GM23338 (cell line): ENCODE measurements at places on chromosomes 12 and 14. TPM values are rescaled to one million over a fixed set of nuclear protein-coding genes. Genes with fewer than 3 reads are reported as not detected.

Gene OVCH1
- not detected in 2 replicates for total RNA-seq

Gene EXOC3L4
- total RNA-seq = not detected in 2 replicates

Gene BMP4
- 3.9 and 5.0 TPM in 2 replicates for total RNA-seq

Gene RPGRIP1
- 0.93 and 1.6 TPM in 2 replicates for total RNA-seq

DNA sequence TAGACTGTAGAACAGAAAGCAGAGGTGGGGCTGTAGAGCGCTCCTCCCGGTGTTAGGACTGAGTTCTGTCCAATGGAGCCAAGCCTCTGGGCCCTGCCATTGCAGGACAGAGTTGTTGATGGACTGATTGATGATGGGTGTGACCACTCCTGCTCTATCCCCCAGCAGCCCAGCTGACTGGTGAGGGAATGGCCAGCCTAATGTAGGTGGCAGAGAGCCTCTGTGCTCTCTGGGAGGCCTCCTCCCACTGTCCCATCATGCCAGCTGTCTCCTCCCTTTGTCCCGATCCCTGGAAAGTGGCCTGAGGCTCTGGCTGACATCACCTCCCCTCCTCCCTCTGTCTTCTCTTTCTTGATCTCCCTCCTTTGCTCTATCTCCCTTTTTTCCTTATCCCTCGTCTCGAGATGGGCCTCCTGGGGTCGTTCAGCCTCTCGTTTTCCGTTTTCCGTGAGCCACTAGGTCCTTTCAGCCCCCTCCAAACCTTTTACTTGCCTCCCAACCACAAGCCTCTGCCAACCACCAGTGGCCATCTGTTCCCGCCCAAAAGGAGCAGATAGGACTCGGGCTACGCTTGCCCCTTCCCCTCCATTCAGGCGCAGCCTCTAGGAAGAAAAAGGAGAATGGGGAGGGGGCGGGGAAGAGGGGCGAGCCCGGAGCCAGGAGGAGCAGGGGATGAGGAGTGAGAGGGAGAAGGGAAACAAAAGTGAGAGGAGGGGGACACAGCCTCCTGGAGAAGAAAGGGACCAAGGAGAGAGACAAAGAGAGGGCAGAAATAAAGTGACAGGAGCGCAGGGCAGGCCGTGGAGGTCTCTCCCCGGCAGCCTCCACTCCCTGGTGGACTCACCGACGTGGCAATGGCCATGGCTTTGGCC, 572 bp downstream of the EFS start:
- peaks cover 37% of the 10 kb centered on the region for H3K27me3 ChIP-seq
- peak; percentile 79 for DNase-seq
- peak overlapping the region; percentile 87 for H3K4me3 ChIP-seq
- peaks cover 30% of the 10 kb centered on the region for H3K4me1 ChIP-seq
- 0 out of 2 replicates have a peak overlapping the region, but pooled peaks have one; percentile 70 for H3K27ac ChIP-seq
- no peaks in the 10 kb centered on the region for H3K36me3 ChIP-seq

- no peak overlapping the region for H3K4me3 ChIP-seq
- no peaks in the 10 kb centered on the region for H3K27me3 ChIP-seq
- H3K4me1 ChIP-seq = peaks cover 7% of the 10 kb centered on the region; the same call in 1 of the 2 replicates
Measured at GRCh38 chr14:72075649-72076334, 143.6 kb downstream of the RGS6 start.

DNA sequence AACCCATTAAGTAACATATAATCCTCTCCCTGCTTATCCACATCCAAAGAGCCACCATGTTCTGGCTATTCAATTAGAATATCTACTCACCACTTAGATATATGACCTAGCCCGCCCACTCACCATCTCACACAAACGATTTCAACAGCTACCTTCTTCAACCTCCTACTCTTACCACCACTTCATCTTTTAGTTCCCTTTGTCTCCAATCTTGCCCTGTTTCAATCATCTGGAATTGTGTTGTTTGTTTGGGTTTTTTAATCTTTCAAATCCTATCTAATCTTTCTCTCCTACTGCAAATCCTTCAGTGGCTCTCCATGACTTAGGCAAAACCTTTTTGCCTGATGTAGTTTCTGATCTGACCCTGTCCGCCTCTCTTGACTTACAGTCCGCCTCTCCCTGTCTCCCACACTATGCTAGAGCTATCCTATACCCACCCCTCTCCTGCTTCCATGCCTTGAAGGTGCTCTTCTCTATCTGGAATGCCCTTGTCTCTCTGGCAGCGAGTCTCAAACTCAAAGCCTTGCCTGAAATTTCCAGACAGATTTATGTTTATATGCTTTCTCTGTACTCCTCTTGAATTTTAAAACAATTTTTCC, 161.0 kb upstream of the CRY1 start:
- no peak for DNase-seq
- no peak overlapping the region for H3K27ac ChIP-seq
- H3K4me3 ChIP-seq = no peak overlapping the region
- no peaks in the 10 kb centered on the region for H3K36me3 ChIP-seq
- H3K4me1 ChIP-seq = no peaks in the 10 kb centered on the region

Gene SOAT2
- not detected in 2 replicates for total RNA-seq

GRCh38 chr14:55578511-55578910, 1.5 kb upstream of the KTN1 start:
- no peaks in the 10 kb centered on the region for H3K36me3 ChIP-seq
- H3K4me3 ChIP-seq = peak overlapping the region; percentile 93
- peaks cover 25% of the 10 kb centered on the region for H3K4me1 ChIP-seq
- H3K27ac ChIP-seq = no peak overlapping the region
- DNase-seq = no peak

Gene TMPRSS12
- not detected in 2 replicates for total RNA-seq

DNA sequence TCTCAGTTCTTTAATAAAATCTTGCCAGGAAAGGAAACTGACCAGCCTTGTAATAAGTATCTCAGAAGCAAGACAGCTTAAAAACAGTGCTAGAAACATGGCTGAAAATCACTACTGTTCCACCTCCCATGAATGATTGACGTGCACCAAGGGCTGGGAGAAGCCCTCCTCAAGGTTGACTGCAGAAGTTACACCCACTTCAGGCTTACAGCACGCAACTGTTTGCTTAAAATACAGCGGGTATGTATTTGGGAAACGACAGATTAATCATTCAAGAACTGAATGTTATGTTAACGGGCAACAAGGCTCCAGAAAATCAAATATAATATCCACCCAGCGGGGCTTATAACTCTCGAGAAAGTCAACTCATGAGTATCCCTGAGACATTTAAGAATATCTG, 22.1 kb downstream of the PRKD1 start:
- no peak overlapping the region for H3K4me3 ChIP-seq
- no peaks in the 10 kb centered on the region for H3K36me3 ChIP-seq
- H3K27ac ChIP-seq = no peak overlapping the region
- DNase-seq = no peak

DNA sequence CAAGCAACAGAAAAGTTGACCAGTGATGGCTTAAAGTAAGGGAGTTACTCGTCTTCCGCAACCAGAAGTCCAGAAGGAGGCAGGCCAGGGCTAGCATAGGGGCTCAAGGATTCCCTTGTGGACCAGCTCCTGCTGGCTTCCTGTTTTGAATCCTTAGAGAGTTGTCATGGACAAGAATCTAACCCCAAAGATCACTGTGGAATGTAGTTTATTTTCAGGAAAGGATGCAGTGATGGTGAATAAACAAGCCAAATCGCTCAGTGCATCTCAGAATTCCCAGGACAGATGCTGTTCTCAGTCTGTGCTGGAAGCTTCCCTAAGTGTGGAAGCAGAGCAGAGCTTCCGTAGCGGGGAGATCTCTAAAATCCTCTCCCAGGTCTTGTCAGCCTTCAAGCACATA, 311.3 kb downstream of the C12orf75 start:
- H3K27me3 ChIP-seq = no peaks in the 10 kb centered on the region
- no peaks in the 10 kb centered on the region for H3K4me1 ChIP-seq
- H3K27ac ChIP-seq = no peak overlapping the region

GRCh38 chr12:7061138-7061537, 620 bp downstream of the C1S start:
- no peaks in the 10 kb centered on the region for H3K27me3 ChIP-seq
- H3K4me3 ChIP-seq = no peak overlapping the region
- H3K4me1 ChIP-seq = peaks cover 8% of the 10 kb centered on the region
- H3K27ac ChIP-seq = no peak overlapping the region

DNA sequence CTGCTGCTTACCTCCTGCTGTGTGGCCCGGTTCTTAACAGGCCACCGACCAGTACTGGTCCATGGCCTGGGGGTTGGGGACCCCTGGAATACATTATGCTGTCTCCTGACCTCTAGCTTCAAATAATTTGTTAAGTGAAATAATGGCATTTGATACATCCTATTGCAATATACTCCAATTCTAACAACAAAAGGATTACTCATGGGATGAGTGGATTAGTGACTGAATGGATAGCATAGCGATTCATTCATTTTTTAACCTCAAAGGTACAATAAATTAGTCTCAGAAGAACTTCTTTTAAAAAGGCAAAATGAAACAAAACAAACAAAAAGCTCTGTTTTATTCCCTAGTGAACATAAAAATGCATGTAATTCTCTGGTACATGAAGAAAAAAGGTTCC, 147.9 kb upstream of the PKP2 start:
- H3K4me3 ChIP-seq = no peak overlapping the region
- no peaks in the 10 kb centered on the region for H3K4me1 ChIP-seq
- H3K27me3 ChIP-seq = no peaks in the 10 kb centered on the region
- DNase-seq = no peak

Gene KRT85
- total RNA-seq = not detected in 2 replicates

Gene MYF6
- total RNA-seq = not detected in 2 replicates

GRCh38 chr12:44422559-44422958, 453.6 kb downstream of the NELL2 start:
- H3K4me3 ChIP-seq = no peak overlapping the region
- peak; percentile 10 for DNase-seq

GRCh38 chr12:22759769-22760674, 135.1 kb downstream of the ETNK1 start:
- no peaks in the 10 kb centered on the region for H3K27me3 ChIP-seq
- no peaks in the 10 kb centered on the region for H3K36me3 ChIP-seq
- H3K27ac ChIP-seq = no peak overlapping the region
- H3K4me1 ChIP-seq = no peaks in the 10 kb centered on the region

DNA sequence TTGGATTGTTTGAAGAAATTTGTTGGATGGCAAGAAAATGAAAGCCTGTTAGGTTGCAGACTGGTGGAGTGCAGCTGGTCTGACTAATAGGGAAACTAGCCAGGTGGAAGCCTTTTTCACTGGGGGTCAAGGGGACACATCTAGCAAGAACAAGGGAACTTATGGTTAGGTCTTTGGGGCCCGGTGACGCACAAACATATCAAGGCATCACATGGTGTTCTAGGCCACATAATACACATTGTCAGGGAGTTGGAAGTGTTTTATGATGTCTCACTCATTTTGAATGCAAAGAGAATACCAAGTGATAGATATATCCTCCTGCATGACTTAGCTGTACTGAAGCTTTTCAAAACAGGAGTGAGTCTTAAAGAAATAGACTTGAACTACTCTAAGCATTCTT, 351.2 kb downstream of the KCNH5 start:
- no peak overlapping the region for H3K4me3 ChIP-seq
- H3K27ac ChIP-seq = no peak overlapping the region

- no peaks in the 10 kb centered on the region for H3K4me1 ChIP-seq
- no peaks in the 10 kb centered on the region for H3K27me3 ChIP-seq
- H3K4me3 ChIP-seq = no peak overlapping the region
Measured at GRCh38 chr12:14314801-14315200, 50.7 kb upstream of the ATF7IP start.

Gene PHLDA1
- total RNA-seq = 19.3 and 21.6 TPM in 2 replicates

Gene STK38L
- 56.5 and 59.7 TPM in 2 replicates for total RNA-seq

DNA sequence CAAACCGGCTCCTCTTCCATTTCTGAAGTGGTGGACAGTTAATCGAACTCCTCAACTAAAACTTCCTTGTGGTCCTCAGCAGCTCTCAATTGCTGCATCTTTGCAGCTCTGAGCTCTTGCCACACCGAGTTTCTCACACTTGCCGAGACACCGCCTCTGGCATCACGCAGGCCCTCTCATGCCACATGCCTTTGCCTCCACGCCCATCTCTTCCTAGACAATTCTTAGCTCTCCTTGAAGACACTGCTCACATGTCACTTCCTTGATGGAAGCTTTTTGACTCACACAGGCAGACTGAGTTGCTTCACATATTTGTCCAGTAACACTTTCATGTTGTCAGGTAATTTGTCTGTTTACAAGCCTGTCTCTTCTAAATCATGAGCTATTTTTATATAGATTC, 29.2 kb downstream of the KCNA1 start:
- H3K4me1 ChIP-seq = no peaks in the 10 kb centered on the region
- no peak overlapping the region for H3K27ac ChIP-seq
- H3K27me3 ChIP-seq = no peaks in the 10 kb centered on the region
- H3K36me3 ChIP-seq = no peaks in the 10 kb centered on the region
- no peak for DNase-seq

Gene PRR4
- 2.1 TPM in 2 replicates for total RNA-seq

DNA sequence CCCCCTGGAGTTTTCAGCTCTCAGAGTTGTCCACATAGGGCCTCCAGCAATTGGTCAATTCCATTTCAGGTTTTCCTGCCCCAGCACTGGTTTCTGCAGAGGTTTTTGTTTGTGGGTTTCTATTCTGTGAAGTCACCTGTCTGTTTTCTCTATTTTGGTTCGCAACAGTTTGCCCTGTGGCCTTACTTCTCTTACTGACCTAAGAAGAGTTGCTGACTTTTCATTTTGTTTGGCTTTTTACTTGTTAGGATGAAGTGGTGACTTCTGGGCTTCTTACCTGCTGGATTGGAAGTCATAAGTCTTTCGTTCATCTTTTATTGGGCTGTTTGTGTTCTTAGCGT, 196.4 kb upstream of the PARP11 start:
- no peaks in the 10 kb centered on the region for H3K36me3 ChIP-seq
- no peaks in the 10 kb centered on the region for H3K4me1 ChIP-seq
- H3K4me3 ChIP-seq = no peak overlapping the region
- H3K27me3 ChIP-seq = no peaks in the 10 kb centered on the region
- no peak for DNase-seq

GRCh38 chr14:69828354-69828753, 31.3 kb upstream of the SLC10A1 start:
- no peak overlapping the region for H3K27ac ChIP-seq
- DNase-seq = no peak
- H3K36me3 ChIP-seq = no peaks in the 10 kb centered on the region
- H3K4me3 ChIP-seq = no peak overlapping the region

GRCh38 chr12:77294016-77294415, 228.6 kb upstream of the E2F7 start:
- H3K4me1 ChIP-seq = no peaks in the 10 kb centered on the region
- DNase-seq = no peak
- no peak overlapping the region for H3K27ac ChIP-seq
- H3K36me3 ChIP-seq = no peaks in the 10 kb centered on the region

GRCh38 chr14:80059041-80059440, 152.3 kb downstream of the DIO2 start:
- no peaks in the 10 kb centered on the region for H3K27me3 ChIP-seq
- no peaks in the 10 kb centered on the region for H3K4me1 ChIP-seq
- H3K27ac ChIP-seq = no peak overlapping the region
- no peak for DNase-seq

- H3K4me1 ChIP-seq = no peaks in the 10 kb centered on the region
- H3K4me3 ChIP-seq = no peak overlapping the region
- H3K36me3 ChIP-seq = no peaks in the 10 kb centered on the region
- H3K27ac ChIP-seq = no peak overlapping the region
- no peaks in the 10 kb centered on the region for H3K27me3 ChIP-seq
Measured at GRCh38 chr14:68705741-68706283, 87.1 kb downstream of the ZFP36L1 start.

Gene SLC22A17
- total RNA-seq = 52.6 and 56.6 TPM in 2 replicates

DNA sequence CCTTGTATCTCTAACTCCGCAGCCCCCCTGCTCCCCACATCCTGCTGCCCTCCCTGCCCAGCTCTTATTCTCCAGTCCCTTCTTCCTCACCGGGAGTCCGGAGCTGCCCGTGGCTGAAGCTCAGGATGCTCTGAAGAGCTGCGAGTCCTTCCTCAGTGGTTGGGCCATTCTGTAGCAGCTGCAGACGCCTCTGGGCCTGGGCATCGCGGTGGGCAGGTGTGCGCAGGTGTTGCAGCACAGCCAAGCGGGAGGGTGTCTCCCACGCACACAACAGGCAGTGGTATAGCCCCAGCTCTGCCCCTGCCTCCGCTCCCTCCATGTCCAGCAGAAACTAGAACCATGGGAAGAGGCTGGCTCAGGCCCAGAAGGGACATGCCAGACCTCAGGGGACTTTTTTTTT, 20.2 kb downstream of the ZFHX2 start:
- peaks cover 10% of the 10 kb centered on the region for H3K4me1 ChIP-seq
- no peak for DNase-seq
- no peak overlapping the region for H3K4me3 ChIP-seq
- no peak overlapping the region for H3K27ac ChIP-seq
